ENCODE measurements at places on chromosomes 1 and 21. TPM values are rescaled to one million over a fixed set of nuclear protein-coding genes. Genes with fewer than 3 reads are reported as not detected.

Gene RASAL2
- 10.4 TPM for total RNA-seq

Gene RNASEL
- total RNA-seq = 3.8 TPM

Gene PCAT6
- total RNA-seq = not detected

Gene OR10X1
- total RNA-seq = not detected

Gene SPEN
- total RNA-seq = 14.8 TPM

Gene CYB5RL
- total RNA-seq = 0.39 TPM

Gene SELL
- not detected for total RNA-seq

Gene CCDC185
- not detected for total RNA-seq

Gene FAAH
- 11.6 TPM for total RNA-seq

Gene SEMA4A
- total RNA-seq = 6.6 TPM

Gene HIPK1
- 14.2 TPM for total RNA-seq
